ENCODE measurements at places on chromosomes 2 and 18.

DNA sequence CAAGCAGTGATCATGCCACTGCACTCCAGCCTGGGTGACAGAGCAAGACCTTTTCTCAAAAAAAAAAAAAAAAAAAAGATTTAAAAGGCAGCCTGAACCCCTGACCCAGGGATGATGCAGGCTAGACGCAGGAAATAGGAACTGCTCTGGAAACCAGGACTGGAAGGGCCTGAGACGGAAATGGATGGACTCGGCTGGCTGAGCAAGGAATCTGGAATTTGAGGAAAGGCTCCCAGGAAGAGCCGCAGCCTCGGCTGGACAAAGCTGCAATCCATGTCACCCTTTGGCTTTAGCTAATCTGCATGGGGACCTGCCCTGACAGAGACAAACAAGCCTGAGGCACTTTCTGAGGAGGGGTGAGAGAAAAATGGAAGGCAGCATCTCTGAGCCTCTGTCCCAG is 55.0 kb upstream of the DAPL1 start:
- DNase-seq: no peak

- no peak for DNase-seq
Measured at GRCh38 chr18:55735199-55735855, 147.3 kb upstream of the TCF4 start.

- no peak for DNase-seq
Measured at GRCh38 chr2:234973008-234973407, 21.2 kb downstream of the SH3BP4 start.

DNA sequence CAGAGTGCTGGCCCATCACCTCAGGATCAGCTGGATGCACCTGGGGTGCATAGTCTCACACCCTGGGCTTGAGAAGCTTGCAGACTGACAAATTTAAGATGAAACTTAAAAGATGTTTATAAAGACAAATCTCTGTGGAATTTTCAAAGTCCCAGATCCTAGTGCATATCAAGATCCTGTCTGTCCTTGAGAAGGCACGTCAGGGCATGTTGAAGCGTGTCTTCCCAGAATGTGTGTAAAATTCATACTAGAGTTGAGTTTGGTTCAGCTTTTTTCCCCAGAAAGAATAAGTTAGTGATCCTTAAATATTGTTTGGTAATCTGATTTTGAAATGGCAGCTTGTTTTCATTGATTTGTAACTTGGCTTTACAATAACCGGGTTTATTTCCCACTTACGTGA is 27.5 kb downstream of the INSIG2 start:
- DNase-seq: no peak

Data from NCI-H1694 treated with DMSO at 0.1 percent for 48 hours (cell line).